Pons (tissue), 1 donor: ENCODE measurements at places on chromosomes 13 and 19.

DNA sequence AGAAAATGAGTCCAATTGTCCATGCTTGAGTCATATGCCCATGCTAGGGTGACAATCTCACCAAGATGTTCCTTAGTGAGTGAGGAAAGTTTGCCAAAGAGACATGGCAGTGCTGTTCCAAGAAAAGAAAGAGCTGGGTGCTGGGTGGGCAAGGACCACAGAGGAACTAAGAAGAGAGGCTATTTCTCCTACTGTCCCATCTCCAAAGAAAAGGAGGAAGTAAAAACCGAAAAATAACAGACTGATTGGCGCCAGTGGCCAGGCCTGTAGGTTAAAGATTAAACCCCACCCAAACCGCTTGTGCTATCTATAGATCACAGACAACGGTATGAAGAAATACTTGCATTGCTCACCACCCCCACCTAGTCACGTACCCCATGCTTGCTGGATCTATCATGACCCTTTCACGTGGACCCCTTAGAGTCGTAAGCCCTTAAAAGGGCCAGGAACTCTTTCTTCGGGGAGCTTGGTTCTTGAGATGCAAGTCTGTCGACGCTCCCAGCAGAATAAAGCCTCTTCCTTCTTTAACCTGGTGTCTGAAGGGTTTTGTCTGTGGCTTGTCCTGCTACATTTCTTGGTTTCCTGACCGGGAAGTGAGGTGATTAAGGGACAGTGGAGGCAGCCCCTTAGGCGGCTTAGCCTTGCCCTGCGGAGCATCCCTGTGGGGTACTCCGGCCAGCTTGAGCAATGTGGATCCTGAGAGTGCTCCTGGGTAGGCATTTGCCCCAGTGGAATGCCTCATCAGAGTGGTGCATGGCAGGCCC is 606.5 kb downstream of the UQCRFS1 start:
- DNase-seq: no peak

DNA sequence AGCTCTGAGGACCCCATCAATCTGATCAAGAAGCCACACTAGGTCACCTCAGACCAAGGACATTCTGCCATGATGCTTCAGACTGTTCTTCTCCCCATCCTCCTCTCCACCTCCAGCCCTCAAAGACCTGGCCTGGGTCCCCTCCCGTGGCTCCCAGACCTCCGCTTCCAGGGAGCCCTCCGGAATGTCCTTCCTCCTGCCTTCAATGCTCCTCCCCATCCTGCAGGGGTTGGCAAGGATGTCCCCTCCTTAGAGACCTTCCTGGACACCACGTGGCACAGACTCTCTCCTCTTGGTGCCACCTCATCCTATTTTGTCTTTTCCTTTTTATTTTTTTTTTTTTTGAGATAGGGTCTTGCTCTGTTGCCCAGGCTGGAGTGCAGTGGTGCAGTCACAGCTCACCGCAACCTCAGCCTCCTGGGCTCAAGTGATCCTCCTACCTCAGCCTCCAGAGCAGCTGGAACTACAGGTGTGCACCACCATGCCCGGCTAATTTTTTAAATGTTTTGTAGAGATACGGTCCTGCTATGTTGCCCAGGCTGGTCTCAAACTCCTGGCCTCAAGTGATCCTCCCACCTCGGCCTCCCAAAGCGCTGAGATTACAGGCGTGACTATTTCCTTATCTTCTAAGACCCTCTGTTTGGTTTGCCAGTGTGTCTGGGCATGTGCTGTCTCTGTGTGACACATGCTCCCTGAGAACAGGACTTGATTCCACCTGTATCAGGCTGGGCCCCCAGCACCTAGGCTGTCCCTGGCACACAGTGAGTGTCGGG is 84.9 kb downstream of the GNG7 start:
- DNase-seq: no peak

- no peak for DNase-seq
Measured at GRCh38 chr13:66077132-66077689, 1152.9 kb downstream of the PCDH9 start.

- no peak for DNase-seq
Measured at GRCh38 chr13:23347601-23348000, 85.9 kb downstream of the SACS start.

DNA sequence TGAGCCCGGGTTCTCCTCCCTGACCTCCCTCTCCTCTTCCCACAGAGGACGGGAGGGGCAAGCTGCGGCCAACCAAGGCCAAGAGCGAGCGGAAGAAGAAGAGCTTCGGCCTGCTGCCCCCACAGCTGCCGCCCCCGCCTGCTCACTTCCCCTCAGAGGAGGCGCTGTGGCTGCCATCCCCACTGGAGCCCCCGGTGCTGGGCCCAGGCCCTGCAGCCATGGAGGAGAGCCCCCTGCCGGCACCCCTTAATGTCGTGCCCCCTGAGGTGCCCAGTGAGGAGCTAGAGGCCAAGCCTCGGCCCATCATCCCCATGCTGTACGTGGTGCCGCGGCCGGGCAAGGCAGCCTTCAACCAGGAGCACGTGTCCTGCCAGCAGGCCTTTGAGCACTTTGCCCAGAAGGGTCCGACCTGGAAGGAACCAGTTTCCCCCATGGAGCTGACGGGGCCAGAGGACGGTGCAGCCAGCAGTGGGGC is 162.2 kb downstream of the KDM4B start:
- DNase-seq: no peak
